ENCODE measurements at places on chromosomes 3 and 15.

DNA sequence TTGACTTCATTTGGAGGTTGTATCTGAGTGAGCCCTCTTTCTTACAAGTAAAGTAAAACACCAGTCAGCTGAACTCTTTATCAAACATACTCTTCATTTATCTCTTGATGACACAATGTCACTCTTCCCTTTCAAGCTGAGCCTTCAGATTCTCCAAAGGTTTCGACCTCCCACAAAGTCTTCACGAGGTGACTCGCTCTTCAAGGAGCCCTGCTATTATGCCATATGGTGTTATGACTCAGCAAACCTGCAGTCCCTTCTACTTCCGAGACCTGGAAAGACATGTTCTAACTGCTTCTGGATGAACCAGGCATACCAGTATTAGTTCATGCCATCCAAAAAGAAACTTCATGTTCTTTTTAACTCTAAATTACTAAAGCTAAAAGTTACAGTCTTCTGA, 23.1 kb downstream of the AADAC start:
- no peak for DNase-seq

GRCh38 chr3:50473768-50474167, 29.7 kb downstream of the CACNA2D2 start:
- DNase-seq: no peak

DNA sequence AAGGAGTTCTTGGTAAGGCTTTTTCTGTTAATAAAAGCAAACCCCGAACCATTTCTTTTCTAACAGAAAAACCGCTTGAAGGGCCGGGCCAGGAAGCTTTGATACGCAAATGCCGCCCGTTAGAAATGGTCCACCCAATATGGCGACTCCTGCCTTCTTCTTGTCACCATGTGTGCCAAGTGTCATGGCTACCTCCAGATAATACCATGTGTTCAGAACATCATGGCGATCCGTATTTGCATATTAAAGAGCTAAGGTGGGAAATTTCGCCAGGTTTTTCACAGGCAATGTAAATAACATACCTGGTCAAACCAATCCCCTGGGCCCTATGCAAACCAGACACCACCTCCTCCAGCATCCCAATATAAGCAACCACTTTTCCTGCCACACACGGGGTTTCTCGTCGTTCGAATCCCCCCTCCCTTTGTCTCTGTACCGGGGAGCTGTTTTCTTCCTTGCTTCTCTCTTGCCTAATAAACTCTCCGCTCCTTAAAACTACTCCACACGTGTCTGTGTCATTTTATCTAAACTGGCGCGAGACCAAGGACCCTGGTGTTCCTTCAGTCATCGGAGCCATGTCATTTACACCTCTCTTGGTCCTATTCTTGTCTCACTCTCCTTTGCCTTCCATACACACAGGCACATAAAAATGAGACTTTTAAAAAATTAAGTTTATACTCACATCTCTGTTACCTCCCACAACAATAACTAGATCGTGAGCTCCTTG, 34.5 kb downstream of the NCEH1 start:
- DNase-seq: no peak

DNA sequence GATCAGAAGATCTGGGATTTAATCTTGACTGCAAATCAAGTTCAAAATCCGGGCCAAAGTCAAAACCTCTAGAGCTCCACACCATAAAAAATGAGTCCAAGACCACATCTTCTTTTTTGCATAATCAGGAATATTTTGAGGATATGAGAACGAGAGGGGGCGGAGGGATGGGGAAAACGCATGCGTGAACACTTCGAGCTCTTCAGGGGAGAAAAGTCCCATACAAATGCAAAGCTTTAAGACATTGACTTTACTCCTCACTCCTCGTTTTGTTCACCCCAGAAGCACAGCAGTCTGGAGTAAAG, 68.2 kb downstream of the SUMF1 start:
- DNase-seq: no peak

- DNase-seq: no peak
These were observed 100.8 kb downstream of the SLCO3A1 start for GRCh38 chr15:91954292-91954691.

DNA sequence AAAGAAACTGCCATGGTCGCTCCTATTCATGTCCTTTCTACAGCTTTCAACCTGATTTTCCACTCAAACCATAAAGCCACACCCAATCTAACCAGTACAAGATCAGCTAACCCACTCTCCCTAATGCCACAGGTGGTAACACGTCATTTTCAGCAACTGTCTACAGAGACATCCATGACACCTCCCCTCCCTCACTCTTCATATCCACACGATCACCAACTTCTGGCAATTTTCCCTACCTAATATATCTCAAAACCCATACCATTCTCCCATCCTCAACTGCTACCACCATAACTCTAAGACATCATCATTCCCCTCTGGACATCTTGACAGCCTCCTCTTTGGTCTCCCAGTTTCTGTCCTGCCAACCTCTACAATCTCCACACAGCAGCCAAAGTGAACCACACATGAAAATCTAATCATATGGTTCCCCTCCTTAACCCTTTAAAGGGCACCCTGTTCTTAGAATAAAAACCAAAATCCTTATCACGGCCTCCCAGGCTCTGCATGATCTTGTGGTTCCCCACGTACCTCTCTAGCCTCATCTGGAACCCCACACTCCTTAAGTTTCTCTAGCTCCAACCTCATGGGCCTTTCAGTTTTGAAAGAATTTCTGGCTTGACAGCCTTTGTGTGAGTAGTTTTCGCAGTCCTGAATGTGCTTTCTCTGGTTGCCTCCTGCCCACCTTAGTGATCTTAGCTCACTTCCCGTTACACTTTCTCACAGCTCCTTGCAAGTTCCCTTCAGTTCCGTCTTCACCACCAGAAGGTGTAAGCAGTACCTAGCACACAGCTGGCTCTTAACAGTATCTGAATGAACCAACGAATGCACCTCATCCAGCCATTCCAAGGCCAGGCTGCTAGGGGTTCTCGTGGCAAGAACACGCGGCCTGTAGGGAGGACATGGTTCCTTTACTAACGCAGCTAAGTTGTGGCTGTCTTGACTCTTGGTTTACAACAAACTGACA, 33.4 kb downstream of the SPINK8 start:
- DNase-seq: no peak

- no peak for DNase-seq
These were observed 108.8 kb upstream of the SAMMSON start for GRCh38 chr3:69890691-69891090.

- no peak for DNase-seq
These were observed 240.6 kb upstream of the NAALADL2 start for GRCh38 chr3:174618368-174619080.

- DNase-seq: no peak
These were observed 48.1 kb downstream of the STARD5 start for GRCh38 chr15:81275711-81276392.

DNA sequence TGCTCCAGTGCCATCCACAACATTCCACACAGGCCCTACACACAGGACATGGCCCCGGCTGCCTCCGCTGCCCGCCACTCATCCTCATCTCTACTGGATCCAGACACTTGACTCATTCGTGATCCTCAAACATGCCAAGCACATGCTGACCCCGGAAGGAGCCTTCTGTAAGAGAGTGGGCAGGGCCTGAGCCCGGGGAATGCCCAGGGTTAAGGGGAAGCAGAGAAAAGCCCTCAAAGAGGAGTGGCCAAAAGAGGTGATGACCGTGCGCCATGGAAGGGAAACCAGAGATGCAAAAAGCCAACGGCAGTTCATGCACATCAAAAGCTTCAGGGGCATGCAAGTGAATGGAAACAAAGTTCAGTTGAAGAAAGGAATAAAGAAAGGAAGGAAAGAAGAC, 46.1 kb downstream of the RFTN1 start:
- no peak for DNase-seq

DNA sequence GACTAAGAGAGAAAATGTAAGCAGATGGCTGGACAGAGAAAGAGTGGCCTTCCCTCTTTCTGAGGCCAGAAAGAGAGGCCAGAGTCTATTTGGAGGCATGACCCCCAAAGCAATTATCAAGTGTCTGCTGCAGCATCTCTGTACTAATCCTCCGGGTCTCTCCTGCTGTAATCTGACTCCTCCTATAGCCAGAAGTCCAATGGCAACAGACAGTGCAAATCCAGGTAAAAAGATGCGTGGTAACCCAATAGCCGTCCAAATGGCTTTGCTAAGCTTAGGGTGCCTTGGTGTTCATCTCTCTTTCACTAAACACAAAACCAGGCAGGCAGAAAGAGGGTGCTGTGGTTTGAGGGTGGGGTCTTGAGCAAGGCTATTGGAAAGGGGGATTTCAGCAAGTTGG, 91.6 kb downstream of the ADCY5 start:
- no peak for DNase-seq

DNA sequence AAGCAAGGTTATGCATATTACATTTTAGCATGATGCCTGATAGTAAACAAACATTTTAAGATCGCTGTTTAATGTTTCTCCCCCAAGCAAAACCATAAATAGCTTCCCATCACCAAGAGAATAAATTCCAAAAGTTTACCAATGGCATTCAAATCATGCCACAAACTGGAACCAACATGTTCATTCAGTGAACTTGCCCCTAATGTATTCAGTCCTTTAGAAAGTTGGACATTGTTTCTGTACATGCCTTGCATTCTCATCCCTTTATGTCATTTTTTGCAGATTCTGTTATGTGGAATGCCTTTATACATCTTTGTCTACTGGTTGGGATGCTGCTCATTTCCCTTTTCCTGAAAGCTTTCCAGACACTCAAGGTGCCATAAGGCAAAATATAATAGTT, 105.5 kb downstream of the PYDC2 start:
- no peak for DNase-seq

- DNase-seq: no peak
These were observed 13.9 kb downstream of the CHST13 start for GRCh38 chr3:126537730-126538281.

DNA sequence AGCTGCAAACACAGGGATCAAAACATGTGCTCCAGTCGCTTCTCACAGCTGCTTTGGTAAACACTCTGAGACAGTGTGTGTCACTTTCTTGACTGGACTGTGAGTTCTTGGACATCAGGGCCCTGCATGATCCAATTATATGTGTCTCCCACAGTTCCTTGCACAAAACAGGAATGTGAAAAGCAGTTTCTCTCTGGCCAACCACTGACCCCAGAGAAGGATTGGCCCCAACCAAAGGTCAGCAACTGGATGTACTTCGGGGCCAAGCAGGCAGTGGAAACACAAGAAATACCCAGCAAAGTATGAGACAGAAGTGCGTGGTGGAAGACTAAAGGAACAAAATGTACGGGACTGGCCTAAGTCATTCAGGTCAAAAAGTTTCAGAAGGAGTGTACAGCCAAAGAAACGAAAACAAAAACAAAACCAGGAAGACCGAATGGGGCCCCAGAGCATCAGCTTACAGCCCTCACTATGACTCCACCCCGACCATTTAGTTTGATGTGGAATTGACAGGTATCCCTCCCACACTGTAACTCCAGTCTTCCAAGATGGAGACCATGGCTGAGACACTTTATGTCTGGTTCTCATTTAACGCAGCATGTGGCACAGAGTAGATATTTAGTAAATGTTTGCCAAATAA, 76.7 kb upstream of the LPP start:
- no peak for DNase-seq

DNA sequence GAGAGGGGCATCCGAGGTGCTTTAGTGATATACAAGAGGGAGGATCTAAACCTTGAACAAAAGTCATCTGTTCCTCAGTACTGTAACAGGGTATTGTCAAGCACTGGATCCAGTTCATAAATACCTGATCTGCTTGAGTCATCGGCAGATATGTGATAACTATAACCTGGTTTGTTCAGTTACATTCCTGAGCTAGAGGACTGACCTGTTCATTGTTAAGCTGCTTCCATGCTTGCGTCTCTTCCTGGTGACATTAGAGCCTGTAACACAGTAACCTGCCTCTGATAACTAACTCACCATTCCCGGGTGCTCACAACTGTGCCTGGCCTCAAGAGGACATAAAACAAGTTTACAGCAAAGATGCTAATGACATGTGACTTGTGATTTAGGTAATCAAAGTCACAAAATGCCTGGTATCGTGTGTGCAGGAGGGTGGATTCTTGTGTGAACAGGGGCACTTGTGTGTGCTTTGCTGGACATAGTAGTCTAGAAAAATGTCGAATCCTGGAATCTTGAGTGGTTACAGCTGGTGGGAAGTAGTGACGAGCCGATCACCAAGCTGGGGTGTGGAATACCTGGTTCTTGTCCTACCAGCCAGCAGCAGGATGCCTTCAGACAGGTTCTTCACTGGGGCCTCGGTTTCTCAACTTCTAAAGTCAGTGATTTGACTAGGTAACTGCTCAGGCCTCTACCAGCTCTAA, 30.9 kb upstream of the POLR2M start:
- no peak for DNase-seq

DNA sequence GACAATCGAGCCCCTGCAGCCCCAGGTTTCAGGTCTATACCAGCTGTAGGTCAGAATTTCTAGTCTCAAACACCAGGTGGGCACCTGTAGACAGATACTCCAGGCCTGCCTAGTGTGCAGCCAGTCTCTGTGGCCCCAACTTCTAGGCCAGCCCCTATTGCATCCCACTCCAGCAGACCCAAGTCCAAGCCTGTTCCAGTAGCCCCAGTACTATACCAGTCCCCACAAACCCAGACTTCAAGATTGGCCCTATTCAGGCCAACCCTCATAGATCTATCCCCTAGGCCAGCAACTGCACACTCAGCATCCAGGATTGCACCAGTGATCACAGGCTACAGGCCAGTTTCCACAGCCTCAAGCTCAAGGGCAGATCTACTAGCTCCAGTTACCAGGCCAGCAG, 344.0 kb downstream of the PYDC2 start:
- DNase-seq: no peak

GRCh38 chr3:55629432-55629831, 142.3 kb upstream of the WNT5A start:
- DNase-seq: no peak

DNA sequence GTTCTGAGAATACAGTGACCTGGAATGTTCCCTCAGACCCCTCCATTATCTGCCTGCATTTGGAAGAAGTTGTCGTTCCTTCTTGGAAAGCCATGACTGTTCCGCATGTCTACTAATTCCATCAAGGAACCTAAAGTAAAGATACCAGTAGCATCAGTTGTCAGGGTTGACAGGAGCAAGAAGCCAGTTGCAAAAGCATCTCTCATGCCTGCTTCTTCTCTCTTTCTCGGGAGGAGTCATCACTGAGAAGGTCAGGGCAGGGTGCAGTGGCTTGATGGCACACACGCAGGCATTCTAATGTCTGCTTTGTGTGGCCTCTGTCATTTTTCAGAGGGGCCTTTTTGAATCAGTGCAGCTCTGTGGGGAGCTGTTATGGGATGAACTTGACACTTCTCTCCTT, 276.6 kb upstream of the TPM1 start:
- DNase-seq: no peak

GRCh38 chr3:151402349-151402748, 17.8 kb upstream of the P2RY12 start:
- no peak for DNase-seq
